Activated T-helper 1 cell treated with anti-CD3 and anti-CD28 coated beads, Interleukin-2, amount 50 U/mL, for 16 hours (primary cell): ENCODE measurements at places on chromosomes 1 and 21.

DNA sequence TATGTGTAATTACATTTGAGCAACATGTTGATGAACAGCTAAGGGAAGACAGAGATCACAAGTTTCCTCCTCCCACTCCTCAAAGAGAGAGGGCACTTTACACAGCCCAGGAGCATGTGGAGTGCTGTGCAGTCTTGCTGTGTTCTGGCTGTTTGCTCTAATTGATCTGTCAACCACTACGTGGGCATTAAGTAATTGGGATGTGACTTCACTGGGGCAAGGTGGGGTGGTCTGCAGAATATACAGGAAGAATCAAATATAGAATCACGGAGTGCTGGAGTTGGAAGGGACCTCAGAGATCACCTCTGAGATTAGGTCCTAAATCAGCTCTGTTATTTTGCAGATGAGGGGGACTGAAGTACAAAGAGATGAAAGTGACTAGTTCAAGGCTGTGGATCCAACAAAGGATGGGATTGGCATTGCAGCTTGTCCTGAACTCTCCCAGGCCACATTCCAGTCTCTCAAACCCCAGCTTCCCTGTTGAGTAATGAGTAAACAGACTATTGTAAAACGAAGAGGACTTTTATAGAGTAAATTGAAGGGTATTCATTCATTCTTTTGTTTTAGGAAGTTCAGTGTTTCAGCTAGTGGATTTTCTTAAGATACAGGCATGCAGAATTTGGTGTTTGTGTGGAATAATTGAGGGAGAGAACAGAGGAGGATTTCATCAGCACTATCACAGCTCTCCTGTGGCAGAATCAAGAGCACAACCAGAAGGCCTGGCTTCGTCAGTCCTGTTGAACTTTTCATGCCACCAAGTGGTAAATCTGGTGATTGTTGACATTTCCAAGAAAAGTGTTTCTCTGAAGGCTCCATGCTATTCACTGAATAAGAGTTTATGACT lies 22.4 kb downstream of the NOS1AP start:
- no peak for DNase-seq

GRCh38 chr1:169109561-169110134 lies 3.2 kb downstream of the ATP1B1 start:
- DNase-seq: no peak

- DNase-seq: no peak
Measured at GRCh38 chr21:35303085-35303484, 254.0 kb upstream of the RUNX1 start.

DNA sequence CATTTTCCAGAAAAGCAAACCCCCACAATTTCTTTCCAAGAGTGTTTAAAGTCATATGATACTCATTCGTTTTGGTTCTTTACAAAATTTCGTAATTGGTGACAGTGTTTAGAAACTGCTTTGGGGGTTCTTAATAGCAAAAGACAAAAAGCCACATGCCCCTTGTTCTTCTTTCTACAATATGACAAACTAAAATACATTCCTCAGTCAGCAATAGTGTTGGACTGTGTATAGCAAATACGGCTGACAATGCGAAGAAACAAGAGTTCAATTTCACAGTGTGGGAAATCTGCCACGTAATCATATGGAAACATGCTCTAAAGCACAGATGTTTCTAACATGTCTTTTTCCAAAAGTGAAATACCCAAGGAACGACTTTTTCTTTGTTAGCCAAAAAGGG lies 7.6 kb upstream of the IFNAR1 start:
- DNase-seq: no peak

DNA sequence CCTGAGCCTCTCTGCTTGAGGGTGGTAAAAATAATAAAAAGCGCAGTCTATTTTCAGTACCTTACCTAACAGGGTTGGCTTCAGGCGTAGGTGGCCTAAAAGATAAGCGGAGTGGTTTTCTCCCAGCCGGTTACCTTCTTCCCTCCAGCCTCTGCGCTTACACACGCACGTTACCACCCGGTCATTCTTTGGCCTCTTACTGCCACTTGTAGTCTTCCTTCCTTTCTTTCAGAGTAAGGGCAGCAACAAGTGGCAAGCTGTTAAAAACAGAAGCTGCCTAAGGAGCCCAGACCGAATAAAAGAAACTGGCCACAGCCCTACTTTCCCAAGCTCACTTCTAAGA lies 35.4 kb downstream of the CLCA1 start:
- no peak for DNase-seq

GRCh38 chr1:114011796-114012195 lies 32.5 kb downstream of the OLFML3 start:
- no peak for DNase-seq

DNA sequence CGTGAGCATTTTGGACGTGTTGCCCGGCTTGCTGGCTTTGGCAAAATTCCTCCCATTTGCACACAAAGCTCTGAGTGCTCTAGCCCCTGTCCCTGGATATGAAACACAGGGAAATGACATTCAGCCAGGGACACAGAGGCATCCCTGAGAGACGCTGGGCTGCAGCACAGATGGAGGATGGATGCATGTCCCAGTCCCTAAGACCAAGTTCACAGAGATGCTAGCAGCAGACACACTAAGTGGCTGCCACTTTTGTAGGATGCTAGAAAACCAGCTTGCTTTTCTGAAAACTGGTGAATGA lies 12.5 kb downstream of the ACTRT2 start:
- no peak for DNase-seq

DNA sequence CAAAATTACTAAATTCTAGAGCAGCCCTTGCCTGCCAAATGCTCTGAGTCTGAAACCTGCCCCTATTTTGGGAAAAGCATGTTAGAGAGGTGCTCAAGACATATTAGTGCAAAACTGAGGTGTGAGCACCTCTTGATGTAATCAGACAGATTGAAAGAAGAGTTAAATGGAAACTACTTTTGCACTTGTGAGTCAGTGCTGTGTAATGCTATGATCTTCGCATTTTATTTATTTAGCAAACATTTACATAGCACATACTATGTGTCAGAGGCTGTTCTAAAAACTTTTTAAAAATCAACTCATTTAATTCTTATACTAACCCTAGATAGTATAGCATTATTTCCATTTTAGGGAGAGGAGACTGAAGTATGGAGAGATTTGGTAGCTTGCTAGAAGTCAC lies 138.1 kb downstream of the ELAVL4 start:
- no peak for DNase-seq
